AML-193 (cell line): ENCODE measurements at places on chromosomes 1 and 21.
A peak's percentile ranks its signal among the peaks of the same experiment; 100 is the strongest.

- no peak for DNase-seq
Measured at GRCh38 chr1:153428791-153429190, 12.5 kb downstream of the S100A7A start.

DNA sequence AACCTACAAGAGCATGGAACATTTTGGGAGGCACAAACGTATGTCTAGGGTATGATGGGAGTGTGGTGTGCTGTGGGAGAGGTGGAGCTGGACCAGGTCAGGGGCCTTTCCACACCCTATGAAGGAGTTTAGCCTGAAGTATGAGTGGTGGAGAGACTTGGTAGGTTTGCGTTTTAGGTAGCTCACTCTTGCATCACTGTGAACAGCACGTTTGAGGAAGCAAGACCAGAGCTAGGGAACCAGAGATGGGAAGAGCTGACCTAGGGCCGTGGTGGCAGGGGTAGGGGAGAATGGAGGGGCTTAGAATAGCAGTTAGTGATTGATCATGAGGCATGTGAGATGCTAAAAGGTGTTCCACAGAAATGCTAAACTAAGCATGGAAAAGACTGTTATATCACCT, 25.1 kb upstream of the ZFP69B start:
- DNase-seq: no peak

DNA sequence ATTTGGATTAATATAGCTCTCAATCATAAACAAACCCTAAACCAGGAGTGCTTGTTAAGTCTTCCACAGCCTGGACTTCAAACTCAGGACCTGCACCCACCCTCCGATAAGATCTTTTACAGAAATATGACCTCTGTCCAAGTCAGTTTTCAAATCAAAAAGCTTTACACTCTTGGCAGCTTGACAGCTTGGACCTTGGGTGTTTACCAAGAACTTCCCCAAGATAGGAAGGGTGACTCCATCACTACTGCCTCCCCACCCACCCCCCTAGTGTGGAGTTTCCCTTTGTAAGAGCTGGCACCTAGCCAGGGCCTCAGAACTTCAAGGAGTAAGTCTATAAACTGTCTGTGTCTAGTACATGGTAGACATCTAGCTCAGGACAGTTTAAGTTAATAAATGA, 9.6 kb downstream of the BCAR3 start:
- no peak for DNase-seq

DNA sequence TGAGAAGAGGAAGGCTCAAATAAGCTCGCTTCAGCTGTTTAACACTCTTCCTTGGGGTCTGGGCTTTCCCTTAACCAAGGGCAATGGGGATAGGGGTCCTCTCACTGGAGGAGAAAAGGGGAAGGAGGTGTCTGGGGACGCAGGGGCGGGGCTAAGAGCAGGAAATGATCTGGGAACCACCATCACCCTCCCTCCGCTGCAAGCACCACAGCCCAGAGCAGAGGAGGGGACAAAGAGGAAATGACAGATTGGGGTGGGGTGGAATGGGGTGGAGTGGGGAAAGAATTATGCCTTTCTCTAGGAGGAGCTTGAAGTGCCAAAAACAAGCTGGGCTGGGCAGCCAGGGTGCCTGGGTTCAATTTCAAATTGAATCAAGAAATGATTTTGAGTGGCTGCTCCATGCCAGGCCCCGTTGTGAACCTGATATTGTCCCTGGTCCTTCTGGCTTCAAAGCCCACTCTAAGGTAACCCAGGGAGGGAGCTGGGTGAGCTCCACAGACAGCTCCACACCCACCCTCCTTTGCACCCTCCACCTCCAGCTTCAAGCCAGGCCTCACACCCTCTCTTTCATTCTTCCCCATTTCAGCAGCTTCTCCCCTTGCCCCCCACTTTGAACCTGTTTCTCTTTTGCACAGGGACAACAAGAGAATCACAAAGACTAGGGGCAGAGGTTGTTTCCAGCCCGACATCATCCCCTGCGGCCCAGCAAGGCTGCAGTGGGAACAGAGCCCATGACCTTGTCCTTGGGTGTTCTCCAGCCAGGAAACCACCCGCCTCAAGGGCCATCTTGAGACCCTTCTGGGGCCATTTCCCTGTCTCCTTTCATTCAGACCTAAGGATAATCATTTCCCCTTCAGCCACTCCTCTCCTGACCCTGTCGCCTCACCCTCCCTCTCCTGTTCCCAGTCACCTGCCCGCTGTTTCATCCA, 1.1 kb downstream of the ARHGAP30 start:
- DNase-seq: peak; percentile 92

- DNase-seq: no peak
Measured at GRCh38 chr1:62682531-62682930, 5.7 kb downstream of the DOCK7 start.

- DNase-seq: peak; percentile 61
Measured at GRCh38 chr1:54081306-54082270, 28.2 kb downstream of the TCEANC2 start.

GRCh38 chr1:223827193-223827663, 18.5 kb downstream of the TP53BP2 start:
- peak; percentile 40 for DNase-seq

DNA sequence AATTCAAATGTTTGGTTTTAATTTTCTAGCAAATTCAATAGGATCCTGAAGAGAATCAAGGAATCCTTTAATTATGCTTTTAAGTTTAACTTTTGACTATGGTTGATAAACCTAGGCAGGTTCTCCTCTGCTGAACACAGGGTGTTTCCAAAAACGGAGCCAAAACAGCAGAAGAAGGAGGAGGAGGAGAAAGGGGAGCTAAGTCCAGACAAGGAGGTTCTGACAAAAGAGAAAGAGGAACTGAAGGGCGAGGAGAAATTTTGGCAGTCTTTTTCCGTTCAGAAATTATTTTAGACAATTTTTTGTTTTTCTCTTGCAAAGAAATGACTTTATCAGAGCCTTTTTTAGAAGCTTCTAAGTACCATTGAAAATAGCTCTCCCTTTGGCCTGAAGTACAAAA, 33.2 kb upstream of the FNBP1L start:
- peak; percentile 9 for DNase-seq

DNA sequence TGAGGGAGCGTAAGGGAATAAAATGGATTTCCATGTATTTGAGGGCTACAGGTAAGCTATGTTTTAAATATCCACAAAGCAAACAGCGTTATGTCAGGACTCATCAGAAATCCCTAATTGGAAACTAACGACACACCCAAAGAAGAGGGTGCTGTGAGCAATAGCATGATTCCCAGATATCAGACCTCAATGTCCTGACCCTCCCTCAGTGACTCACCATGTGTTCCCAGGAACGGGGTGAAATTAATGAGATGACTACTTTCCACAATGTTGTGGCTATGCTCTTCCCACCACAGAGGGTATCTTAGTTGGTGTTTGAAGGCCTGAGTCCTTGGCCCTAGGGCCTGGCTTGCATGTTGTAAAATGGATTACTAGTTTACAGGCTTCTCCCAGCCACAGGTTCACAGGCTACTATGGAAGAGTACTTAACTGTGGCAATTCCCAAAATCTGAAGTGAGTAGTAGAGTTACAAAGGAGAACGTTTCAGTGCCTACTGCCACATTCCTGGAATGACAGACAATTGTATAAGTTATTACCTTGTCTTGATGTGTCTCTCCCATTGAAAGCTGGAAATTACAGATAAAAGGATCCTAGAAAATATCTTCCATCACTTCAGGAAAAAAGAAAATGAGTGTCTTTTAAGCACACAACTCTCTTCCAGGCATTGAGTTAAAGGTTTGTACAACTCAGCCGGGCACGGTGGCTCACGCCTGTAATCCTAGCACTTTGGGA, 1.7 kb upstream of the KRTAP11-1 start:
- no peak for DNase-seq

GRCh38 chr1:11299225-11299574, 26.2 kb downstream of the UBIAD1 start:
- no peak for DNase-seq

- DNase-seq: no peak
Measured at GRCh38 chr1:116322752-116323405, 50.2 kb upstream of the ATP1A1 start.

DNA sequence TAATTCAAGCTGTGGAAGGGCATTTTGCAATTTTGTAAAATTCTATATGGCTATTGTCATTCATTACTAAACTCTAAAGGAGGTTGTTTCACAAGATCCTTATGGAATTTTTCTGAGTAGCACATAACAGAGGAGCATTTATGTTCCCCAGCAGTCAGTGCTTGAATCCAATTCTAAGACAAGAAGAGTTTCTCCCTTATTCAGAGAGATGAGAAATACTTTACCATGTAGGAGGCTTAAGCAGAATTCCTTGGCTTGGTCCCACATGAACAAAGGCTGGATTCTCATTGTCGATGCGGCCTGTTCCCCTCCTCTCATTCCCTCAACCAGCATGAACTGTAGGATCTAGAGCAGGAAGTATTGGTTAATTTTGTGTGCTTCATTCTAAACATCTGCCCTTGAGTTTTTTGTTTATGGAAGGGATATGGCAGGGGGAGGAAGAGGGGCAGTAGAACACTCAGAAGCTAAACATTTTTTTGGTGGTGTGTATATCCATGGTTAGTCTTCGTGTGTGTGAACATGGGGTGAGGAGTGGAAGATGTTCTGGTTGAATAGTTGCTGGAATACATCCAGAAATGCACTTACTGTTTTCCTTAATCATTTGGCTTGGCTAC, 74.3 kb downstream of the LAMC1 start:
- DNase-seq: no peak

DNA sequence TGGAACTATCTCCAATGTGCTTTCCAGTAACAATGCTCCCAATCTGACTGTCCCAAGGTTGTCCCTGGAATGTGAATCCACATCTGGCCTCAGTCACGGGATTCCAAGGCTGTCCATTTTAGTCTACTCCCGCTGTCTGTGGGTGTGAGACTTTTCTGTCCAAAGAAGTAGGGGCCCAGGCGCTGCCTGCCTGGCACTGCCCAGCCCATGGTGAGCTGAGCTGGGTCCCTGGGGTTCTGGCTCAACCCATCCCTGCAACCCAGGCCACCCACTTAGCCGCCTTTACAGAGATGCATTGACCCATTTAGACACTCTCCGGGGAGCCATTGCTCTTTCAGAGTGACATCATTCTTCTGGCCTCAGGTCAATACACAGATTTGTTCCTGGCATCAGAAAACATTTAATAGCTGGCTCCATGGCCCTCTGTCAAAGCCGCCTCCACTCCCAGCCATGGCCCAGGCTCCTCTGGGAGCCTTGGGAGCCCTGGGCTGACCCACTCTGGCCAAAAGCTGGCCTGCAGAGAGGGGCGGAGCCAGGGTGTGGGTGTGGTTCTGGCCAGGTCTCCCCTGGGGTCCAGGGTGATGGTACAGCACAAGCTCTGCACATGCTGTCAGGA, 47.2 kb upstream of the PAX7 start:
- DNase-seq: no peak

DNA sequence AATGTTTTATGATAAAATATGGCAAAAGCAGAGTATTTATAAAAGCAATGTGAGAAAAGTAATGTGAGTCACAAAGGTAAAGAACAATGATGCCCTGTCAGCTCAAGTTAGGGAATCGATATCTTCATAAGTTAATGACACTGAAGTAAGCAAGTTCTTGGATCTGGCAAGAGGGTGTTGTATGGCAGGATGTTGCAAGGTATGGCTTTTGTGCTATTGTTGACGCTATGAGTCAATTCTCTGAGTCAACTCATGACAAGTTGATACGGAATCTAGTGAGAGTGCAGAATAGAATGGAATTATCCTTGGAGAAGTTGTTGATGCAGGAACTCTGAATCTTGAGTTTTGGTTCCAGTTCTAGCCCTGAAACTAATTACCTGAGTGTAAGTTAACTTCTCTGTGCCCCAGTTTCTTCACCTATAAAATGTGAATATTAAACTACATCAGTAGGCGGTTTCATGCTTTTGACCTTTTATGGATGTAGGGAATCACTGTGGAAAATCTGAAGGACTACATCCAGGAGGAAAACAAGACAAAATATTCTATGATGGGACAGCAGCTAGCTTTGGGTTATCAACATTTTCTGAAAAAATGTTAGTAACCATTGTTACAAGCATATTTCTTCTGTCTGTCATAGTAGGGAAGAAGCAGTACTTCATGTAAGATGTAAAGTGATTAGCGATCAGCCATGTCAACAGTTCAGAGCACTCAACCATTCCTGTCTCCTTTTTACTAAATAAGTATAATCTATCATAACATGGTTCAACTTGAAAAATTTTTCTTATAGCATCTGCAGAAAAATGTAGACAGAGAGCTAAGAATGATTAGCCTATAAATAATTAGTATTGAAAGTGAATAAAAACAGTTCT, 96.9 kb downstream of the ATP6V1G3 start:
- no peak for DNase-seq

DNA sequence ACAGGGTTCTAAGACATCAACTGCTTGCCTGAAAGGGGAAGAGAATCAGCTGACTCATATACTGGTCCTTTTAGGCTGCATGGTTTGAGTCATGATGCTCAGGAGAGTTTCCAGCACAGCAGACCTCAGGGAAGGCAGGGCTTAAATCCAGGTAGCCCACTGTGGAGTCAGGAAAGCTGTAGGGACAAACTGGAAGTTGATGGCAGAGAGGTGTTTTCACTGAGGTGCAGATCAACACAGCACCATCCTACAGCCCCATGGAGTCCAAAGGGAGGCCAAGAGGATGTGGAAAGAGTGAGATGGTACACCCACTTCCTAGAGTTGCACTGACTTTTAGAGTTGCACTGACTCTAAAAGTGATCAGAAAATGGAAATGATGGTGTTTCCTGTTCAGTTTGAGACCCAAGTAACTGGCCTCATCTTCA, 252.4 kb upstream of the DUSP10 start:
- DNase-seq: no peak
